ENCODE measurements at places on chromosomes 5 and 9. TPM values are rescaled to one million over a fixed set of nuclear protein-coding genes. Genes with fewer than 3 reads are reported as not detected.

Gene ZBTB34
- total RNA-seq, result 5.6 TPM

Gene PRDM9
- total RNA-seq, result not detected

Gene ZNF367
- total RNA-seq, result 18.1 TPM

Gene UGT3A1
- not detected for total RNA-seq

Gene BARHL1
- not detected for total RNA-seq

Gene RNF44
- total RNA-seq, result 58.4 TPM

Gene HTR1A
- total RNA-seq, result not detected

Gene PLAC8L1
- 2.6 TPM for total RNA-seq

Gene NPR2
- total RNA-seq, result 18.8 TPM

Gene SPAG8
- total RNA-seq, result 0.39 TPM

Gene NOXA1
- 13.2 TPM for total RNA-seq

Gene ANKDD1B
- 0.84 TPM for total RNA-seq

Gene PCDHB2
- total RNA-seq, result not detected

Gene ARHGEF28
- 6.1 TPM for total RNA-seq

- DNase-seq, result no peak
Measured at GRCh38 chr5:95035891-95036685, 248.8 kb downstream of the MCTP1 start.

GRCh38 chr5:19988457-19988856, 457 bp upstream of the CDH18 start:
- DNase-seq, result no peak

- peak; percentile 3 for DNase-seq
Measured at GRCh38 chr5:168786147-168786546, 207.0 kb upstream of the PANK3 start.

GRCh38 chr5:102879741-102880140, 124.6 kb downstream of the PAM start:
- no peak for DNase-seq

DNA sequence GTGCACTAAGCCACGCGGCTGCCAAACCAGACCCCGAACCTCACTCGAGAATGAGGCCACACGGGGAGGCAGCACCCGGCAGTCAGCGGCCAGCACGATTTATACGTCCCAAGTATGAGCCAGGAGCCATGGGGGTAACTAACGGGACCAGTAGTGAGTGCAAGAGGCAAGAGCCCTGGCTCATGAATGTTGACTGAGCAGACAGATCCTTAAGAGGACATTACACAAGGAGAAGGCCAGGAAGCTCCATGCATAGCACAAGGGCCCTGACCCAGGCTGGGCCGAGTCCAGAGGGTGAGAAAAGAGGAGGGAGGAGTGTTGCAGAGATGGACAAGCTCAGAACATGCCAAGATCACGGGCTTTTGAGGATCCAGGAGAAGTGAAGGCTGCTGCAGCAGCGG, 58.6 kb upstream of the PHYKPL start:
- no peak for DNase-seq

GRCh38 chr9:33193818-33194217, 26.7 kb upstream of the B4GALT1 start:
- no peak for DNase-seq

DNA sequence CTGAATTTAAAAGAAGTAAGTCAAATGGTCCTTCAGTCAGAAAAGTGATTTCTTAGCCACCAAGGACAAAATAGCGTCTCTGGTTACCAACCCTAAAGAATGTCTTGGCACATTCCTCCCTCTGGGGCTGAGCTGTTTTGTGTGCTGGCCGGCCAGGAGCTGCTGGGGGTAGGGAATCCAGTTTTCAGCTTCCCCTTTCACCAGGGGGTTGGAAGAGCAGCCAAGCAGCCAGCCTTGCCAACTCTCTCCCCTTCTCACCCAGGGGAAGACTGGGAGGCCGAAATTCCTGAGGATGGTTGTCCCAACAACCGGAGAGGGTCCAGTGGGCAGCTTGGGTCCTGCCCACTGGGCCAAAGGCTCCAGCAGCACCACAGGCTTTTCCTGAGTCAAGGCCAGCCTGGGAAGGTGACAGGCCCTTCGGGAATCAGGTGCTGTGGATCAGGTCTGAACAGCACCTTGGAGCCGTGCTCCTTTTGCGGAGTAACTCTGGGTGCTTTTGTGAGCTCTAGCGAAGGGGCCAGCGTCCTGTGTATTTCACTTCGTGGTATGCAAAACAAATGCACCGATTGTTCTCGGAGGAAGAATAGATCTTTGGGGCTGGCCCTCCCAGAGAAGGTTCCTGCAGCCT, 4.2 kb downstream of the WWC1 start:
- DNase-seq, result no peak

DNA sequence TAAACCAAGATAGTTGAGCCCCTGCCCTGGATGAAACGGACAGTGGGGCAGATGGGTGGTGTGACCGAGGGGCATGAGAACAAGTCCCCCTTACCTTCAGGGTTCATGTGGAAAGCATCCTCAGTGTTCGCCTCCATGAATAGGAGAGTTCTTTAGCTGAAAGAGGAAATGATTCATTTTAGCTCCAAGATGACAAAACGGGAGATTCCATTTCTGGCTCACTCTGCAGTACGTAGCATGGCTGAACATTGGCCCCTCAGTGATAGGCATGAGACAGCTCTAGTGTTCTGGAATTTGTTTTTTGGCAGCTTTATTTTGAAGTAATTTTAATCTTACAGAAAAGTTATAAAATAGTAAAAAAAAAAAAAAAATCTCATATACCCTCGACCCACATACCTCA, 70.2 kb upstream of the AGXT2 start:
- DNase-seq, result no peak

DNA sequence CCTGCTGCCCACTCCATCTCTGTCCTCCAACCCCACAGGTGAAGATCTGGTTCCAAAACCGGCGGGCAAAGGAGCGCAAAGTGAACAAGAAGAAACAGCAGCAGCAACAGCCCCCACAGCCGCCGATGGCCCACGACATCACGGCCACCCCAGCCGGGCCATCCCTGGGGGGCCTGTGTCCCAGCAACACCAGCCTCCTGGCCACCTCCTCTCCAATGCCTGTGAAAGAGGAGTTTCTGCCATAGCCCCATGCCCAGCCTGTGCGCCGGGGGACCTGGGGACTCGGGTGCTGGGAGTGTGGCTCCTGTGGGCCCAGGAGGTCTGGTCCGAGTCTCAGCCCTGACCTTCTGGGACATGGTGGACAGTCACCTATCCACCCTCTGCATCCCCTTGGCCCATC, 6.4 kb upstream of the SLC6A7 start:
- no peak for DNase-seq

- peak; percentile 72 for DNase-seq
Measured at GRCh38 chr5:132007399-132008162, 3.9 kb downstream of the ACSL6 start.

GRCh38 chr5:74490814-74491213, 149.7 kb downstream of the ENC1 start:
- no peak for DNase-seq

GRCh38 chr9:80954521-80954920, 734.8 kb downstream of the TLE1 start:
- no peak for DNase-seq

DNA sequence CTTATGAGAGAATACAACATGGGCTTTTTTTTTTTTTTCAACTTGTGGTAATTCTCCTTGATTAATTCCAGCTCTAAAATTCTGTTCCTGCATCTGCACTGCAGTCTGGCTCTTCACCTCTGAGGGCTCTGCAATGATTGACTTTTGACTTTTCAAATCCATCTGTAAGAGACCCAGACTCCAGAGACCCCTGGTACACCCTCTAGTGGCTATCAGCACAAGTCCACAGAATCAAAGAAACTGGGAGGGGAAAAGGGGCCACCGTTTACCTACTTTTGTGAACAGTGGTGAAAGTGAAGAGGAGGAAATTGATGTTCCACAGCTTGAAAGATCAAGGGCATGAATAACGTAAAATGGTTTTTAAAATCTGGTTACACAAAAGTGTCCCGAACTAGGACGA, 151.6 kb downstream of the SLIT3 start:
- no peak for DNase-seq

- DNase-seq, result no peak
Measured at GRCh38 chr5:1335540-1336095, 9.3 kb downstream of the CLPTM1L start.

DNA sequence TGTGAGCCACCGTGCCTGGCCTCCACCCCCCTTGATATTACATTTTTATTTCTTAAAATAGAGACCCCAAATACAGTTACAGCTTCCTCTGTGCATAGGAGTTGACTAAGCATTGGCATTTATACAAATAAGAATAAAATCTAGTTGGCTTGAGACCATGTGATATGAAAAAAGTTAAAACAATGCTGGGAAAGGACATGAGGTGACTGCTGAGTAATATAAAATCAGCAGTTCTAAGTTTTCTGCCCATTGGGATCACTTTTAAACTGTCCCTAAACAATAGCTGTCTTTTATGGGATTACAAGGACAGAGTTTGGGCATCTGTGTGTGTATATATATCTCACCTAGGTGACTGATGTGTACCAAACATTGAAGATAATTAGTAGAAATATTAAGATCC, 96.6 kb downstream of the UBE2R2 start:
- no peak for DNase-seq

GRCh38 chr9:121607434-121608167, 43.8 kb upstream of the DAB2IP start:
- DNase-seq, result peak; percentile 24

- no peak for DNase-seq
Measured at GRCh38 chr5:172715931-172716682, 54.9 kb downstream of the DUSP1 start.

- DNase-seq, result no peak
Measured at GRCh38 chr5:51987669-51988209, 604.5 kb downstream of the ISL1 start.

DNA sequence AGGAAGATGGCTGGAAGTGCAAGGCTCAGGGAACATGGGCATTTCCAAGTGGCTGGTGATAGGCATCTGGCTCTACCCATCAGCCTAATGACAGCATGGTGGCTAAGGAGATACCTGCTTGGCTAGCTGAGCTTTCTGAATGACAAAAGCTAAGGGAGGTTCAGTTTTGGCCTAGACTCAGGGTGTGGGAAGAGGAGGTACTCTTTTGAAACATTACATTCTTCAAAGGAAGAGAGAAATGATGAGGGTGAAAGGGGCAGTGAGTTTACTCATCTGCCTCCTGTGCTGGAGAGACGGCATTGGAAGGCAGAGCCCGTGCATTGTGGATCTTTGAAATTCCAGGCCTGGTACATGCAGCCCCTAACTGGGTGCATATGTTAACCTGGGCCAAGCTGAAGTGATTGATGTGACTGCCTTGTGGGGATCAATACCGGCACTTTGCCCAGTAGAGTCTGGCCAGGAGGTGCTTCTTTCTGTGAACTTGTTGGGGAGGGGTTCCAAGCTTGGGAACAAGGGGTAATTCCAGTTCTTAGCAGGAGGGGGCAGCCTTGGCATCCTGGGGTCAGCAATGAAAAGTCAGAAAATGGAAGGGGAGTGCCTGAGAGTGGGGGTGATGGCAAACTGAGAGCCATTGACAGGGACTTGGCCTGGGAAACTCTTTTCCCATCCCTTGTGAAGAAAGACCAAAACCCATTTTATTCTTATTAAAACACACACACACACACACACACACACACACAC, 108.6 kb downstream of the ACER2 start:
- DNase-seq, result no peak

DNA sequence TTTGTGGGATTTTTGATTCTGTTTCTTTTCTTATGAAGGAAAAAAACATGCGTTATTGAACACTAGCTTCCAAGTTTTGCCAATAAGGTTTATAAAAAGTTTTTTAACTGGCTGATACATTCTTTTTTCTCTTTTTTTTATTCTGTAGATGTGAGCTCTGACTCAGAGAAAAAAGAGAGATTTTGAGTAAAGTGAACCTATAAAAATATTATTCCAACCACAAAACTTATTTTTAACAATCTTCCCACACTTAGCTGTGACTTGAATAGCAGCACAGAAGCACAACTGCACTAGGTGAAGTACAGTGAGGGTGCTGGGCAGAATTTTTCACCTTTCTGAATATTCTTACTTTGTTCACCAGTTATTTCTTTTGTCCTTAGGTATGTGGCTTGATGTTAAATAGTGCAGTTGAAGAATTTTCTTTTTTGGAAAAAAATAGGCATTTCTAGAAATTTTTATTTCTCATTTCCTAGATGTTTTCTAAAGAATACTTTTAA, 41.6 kb downstream of the CHSY3 start:
- no peak for DNase-seq

DNA sequence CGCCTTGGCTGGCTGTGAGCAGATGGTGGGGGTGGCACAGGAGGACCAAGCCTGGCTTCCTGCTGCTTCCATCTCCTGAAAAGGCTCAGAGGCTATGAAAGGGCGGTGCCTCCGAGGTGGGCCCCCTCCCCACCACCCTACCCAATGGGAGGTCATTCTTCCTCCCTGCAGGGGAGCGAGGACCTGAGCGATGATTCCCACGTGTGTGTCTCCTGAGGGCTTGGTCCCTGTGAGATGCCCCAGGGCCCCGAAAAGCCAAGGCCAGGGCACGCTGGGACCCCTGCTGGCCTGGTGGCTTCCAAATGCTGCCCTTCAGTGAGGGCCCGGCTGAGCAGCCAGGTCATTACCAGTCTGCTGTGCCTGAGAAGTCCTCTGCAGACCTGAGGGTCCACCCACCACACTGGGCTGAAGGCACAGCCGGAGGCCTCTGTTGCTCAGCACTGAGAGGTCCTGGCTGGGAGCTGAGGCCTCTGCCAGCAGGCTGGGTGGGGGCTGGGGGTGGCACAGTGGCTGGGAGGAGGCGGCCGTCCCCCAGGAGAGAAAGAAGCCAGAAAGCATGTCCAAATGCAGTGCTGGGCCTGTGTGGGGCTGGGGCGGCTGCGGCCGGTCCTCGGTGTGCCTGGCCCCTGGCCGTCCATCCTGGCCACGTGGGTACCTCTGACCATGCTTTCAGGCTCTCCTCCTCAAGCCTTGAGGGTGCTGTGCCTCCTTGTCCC, 14.0 kb upstream of the SLC6A19 start:
- DNase-seq, result no peak

DNA sequence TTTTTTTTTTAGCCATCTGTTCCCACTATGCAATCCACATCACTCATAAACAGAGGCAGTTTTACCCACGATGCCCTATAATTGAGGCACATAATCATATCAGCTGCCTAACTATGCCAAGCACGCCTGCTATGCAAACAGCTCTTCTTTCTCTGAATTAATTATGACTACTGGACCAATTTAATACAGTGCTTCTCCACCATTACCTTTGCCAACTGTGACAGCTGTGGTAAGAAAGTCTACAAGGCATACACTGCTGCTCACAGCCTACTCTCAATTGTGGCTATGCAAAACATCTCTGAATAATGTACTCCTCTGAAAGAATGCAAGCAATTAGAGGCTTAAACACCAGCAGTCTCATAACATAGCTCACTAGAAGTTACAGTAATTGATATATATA, 97.1 kb downstream of the DTWD2 start:
- DNase-seq, result no peak

GRCh38 chr5:153513156-153513555, 22.7 kb downstream of the GRIA1 start:
- DNase-seq, result no peak
